ENCODE measurements at places on chromosomes 1 and 21.

GRCh38 chr1:24111996-24112779, at the start of gene MYOM3:
Gene MYOM3, minus strand, starts transcription at chr1:24112135. Its CDS starts 3,499 bp downstream, at chr1:24108636.
- no peak for DNase-seq

DNA sequence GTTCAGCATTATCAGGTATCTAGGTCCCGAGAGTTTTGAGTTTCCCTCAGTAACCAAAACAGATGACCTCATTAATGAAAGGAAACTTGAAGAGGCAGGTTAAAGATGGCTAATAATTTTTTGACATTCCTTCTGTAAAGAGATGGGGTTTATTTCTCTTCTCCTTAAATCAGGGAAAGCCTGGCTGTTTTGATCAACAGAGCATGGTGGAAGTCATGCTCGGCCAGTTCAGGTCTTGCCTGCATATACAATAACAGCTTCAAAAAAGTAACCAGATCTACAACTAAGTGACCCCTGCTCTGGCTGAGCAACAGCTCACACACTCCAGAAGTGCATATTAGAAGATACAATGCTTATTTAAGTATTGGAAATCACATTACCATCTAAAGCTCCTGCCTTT, 36.6 kb upstream of the POU2F1 start:
- DNase-seq, result no peak

GRCh38 chr1:232596666-232597303, 33.1 kb downstream of the SIPA1L2 start:
- no peak for DNase-seq

- no peak for DNase-seq
These were observed 43.6 kb downstream of the C21orf91 start for GRCh38 chr21:17775431-17776126.

- no peak for DNase-seq
These were observed 645.8 kb upstream of the USP24 start for GRCh38 chr1:55860798-55861519.

DNA sequence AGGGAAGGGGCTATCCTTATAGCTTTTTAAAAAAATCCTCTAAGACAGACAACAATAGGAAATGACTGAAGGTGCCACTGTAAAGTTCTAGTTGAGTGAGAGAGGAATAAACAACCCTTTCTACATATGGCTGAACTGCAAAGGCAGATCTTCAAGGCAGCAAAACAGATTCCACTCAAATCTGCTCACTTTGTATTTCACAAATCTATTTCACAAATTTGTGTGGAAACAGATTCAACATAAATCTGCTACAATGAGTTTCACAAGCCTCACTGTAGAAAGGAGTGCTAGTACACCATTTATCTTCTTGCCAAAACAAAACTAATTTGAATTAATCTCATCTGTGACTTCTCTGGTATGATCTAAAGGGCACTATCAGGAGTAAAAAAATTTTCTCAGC, 451.3 kb downstream of the PLA2G4A start:
- DNase-seq, result no peak

GRCh38 chr1:205373022-205373797, 16.5 kb upstream of the KLHDC8A start:
- DNase-seq, result no peak

- no peak for DNase-seq
These were observed 26.8 kb downstream of the TMEM201 start for GRCh38 chr1:9615316-9616063.

- DNase-seq, result no peak
These were observed 88.6 kb upstream of the LMO4 start for GRCh38 chr1:87239997-87240605.

- no peak for DNase-seq
These were observed 36.5 kb downstream of the NCF2 start for GRCh38 chr1:183553764-183554163.

DNA sequence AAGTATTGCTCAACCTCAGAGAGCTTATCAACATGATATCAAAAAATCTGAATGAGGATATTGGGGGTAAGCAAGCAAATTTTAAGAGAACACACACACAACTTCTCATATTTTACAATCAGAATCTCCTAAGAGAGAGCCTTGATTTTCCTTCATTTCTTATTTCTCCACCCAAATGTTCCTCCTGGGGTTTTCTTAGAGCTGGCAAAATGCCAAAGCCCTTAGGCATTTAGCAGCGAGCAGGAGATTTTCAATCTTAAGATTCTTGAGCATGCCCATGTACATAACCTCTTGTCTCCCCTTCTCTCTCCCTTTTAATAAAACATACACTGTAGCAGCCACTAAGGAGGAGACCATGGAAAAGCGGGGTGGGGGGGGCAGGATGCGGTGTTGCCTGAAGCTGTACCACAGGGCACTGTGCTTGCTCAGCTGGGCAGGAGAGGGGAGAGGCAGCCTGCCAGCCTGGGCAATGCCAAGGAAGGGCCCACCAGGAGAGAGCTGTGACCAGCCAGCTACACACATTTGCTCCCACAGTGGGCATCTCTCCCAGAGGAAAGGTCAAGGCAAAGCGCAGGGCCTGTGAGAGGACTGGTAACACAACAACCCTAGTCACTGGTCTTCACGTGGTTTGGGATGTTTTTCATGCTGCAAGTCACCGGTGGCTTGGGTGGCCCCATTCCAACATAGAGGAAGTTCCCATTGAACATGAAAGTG, 4.3 kb downstream of the BRINP2 start:
- no peak for DNase-seq

DNA sequence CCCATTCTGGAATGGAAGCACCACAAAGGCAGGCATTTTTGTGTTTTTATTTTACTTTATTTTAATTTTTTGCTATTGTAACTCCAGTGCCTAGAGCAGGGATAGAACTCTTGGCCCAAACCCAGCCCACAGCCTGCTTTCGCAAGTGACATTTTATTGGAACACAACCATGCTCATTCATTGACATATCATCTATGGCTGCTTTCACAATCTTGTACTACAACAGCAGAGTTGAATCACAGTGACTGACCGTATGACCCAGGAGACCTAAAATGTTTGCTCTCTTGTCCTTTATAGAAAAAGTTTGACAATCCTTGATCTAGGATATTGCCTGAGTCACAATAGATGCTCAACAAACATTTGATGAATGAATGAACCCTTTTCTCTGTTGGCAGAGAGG, 83.9 kb upstream of the ATP1A1 start:
- no peak for DNase-seq

DNA sequence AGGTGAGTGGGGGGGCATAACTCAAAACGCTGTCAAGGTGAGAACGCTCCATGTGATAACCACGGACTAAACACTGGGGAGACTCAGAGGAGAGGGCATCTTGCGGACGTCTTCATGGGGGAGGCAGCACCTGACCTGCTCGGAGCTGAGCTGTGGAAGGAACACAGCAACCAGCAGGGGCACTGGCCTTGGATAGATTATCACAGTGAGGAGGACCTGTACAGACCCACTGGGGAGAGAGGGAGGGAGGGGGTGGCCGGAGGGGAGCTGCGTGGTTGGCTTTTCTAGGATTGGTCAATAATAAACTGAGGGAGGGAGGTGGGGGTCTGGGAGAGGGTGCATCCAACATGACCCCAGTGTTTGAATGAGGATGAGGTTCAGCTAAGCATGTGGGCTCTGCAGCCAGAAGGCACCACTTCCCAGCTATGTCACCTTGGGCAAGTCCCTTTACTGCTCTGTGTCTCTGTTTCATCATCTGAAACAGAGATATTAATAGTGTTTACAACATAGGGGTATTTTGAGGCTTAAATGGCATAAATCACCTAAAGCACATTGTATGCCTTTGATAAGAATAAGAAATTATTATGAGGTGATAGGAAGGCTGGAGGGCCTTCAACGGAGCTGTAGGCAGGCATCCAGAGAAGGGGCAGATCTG, 123.3 kb downstream of the GRIK3 start:
- DNase-seq, result peak; percentile 48

DNA sequence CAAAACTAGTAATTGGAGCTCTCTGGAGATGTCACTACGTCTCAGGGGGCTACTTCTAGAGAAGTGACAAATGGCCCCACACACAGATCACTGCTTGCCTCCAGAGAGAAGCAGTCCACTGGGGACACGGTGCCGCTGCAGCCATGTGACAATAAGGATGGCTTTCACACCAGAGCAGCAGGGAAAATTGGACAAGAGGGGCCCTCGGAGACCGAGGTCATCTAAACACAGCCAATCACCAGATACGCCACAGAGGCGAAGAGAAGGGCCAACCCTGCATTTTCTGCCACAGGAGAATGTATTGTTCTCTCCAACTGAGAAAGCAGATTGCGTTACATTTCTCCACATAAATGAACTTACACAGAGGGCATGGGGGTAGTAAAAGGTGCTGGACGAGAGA, 51.2 kb upstream of the TIAM1 start:
- no peak for DNase-seq

DNA sequence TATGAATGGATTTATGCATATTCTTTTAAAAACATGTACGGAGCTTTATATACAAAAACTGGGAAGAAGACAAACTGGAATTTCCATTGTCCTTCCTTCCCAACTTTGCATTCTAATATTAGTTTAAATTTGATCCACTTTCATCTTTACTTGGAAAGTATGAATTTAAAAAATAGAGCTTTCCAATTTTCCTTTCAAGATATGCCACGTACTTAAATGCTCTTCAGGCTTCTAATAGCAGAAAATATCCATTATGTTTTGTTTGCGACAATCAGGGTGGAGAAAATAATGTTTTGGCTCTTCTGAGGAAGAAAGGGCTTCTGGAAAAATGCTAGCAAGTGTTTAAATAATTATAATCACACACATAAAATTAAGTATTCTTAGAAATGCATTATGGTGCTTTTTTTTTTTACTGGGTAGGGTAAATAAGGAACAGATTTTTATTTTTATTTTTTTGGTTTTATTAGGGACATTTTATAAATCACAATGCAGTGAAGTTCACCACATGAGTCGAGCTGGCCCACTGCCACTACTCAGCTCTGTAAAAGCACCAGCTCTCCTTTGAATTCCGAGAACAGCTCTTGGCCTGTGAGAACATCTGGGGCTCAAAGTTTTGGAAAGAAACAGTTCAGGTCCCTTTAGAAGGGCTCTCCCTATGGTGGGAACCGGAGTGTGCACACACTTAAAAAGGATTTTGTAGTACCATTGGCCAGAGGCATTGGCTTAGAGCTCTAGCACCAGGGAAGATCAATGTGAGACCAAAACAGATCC, 287.4 kb upstream of the LYPLAL1 start:
- DNase-seq, result no peak

- no peak for DNase-seq
These were observed 6.9 kb downstream of the PLA2G5 start for GRCh38 chr1:20076710-20077461.

- no peak for DNase-seq
These were observed 21.2 kb downstream of the CD1E start for GRCh38 chr1:158374860-158375259.

DNA sequence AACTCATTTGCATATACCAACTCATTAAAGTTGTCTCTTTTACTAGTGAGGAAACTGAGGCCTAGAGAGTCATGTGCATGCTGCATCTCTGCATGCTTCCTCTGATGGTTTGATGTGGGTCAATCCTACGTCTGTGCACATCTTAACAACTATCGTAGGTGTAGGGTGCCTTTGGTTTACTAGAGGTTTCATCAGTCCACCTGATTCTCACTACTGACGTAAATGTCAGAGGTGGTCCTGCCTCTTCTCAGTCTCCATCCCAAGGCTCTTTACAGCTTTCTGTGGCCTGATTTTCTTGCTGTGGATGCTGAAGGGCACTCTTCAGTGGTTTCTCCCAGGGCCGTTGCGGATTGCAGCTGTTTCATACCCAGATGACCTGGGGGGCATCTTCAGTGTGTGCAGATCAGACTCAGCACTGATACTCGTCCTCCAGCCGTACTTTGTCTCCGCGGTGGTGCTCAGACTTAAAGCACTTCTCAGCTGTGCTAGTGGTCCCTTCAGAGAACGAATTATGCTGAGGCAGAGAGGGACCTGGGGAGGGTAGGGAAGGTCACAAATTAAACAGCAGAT, 407.0 kb downstream of the KIF26B start:
- DNase-seq, result no peak

- no peak for DNase-seq
These were observed 61.7 kb upstream of the SLC25A33 start for GRCh38 chr1:9477535-9477934.

DNA sequence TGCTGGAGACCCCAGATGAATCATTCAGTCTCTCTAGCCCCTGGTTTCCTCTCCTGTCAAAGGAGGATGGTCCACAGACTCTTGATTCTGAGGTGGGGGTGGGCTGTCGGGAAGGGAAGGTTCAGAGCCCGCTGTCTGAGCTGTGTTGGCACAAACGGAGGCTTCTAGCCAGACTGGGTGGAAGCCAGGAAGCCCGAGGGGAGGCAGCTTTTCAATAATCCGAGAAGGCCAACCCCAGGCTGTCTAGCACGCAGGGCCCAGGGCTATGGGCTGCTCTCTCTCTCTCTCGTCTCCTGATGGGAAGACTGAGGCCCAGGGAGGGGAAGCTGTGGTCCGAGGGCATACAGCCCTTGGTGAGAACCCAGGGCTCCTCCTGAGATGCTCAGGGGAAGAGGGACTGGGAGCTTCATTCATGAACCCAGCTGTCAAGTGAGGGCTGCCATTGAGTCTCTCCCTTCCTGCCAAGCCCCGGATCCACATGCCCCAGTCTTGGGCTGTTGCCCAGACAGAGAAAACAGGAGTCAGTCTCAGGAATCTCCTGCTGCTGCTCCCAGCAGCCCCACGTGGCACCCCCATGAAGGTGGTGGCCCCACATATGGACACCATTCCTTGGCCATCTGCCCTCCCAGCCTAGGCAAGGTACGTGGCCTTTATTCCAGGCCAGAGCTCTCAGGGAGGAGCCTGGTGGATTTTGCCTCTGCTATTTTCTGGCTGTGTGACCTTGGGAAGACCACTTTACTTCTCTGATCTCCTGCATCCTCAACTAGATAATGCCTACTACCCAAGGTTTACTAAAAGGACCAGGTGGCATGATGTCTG, 44.4 kb downstream of the RAP1GAP start:
- no peak for DNase-seq

GRCh38 chr1:205480349-205480985, 24.0 kb upstream of the CDK18 start:
- no peak for DNase-seq

GRCh38 chr1:208880433-208881100, 636.4 kb upstream of the PLXNA2 start:
- no peak for DNase-seq

DNA sequence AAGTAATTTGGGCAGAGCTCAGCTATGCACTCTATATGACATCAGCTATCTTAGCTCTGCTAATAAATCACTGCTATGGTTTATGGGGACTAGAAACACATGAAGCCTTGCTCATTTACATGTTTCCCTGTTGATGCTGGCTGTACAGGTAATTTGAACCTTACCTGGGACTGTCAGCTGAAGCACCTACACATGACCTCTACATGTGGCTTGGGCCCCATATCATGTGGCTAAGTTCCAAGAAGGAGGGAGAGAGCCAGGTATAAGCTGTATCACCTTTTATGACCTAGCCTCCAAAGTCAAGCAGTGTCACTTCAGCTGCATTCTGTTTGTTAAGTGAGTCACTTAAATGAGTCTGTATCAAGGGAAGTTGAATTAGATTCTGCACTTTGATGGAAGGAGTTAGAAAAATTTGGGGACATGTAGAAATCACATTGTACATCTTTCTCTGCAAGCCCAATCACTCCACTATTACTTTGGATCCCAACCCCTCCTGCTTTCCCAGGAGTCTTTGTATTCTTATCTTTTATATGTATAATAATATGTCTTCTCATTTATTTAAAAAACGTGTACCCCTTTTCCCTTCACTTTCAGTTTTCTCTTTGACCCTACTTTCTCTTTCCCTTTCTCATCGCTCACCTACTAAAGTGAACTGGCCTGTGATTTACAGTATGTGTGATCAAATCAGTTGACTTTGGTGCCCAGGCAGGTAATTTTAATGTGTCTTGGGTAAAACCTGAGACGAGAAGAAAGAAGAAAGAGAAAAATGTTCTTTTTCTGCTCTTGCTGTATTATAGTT, 53.4 kb upstream of the PRKACB start:
- DNase-seq, result no peak

GRCh38 chr1:86499987-86500593, 31.4 kb downstream of the CLCA1 start:
- DNase-seq, result no peak
